Fibroblast of lung (primary cell): ENCODE measurements at places on chromosomes 12 and 14. TPM values are rescaled to one million over a fixed set of nuclear protein-coding genes. Genes with fewer than 3 reads are reported as not detected.

Gene TMEM119
- 132 and 358 TPM in 2 replicates for total RNA-seq

DNA sequence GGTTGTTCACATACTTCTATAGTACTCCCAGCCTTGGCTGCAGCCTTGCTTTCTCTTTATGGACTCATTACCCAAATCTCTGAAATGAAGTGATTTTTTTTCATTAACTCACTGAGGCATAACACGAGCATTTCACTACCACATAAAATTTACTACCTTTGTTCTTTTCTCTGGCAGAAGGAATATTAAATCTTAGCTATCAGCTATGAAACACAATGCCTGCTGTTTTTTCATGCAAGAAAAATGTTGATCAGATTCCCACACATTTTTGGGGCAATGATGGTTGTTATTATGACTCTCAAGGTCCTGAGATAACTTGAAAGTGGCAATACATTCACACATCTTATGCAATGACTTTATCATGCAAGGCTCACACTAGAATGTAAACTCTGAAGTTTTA, 225.3 kb upstream of the ATP2B1 start:
- DNase-seq: no peak

GRCh38 chr12:27852742-27853141, 72.7 kb upstream of the MANSC4 start:
- no peak for DNase-seq

DNA sequence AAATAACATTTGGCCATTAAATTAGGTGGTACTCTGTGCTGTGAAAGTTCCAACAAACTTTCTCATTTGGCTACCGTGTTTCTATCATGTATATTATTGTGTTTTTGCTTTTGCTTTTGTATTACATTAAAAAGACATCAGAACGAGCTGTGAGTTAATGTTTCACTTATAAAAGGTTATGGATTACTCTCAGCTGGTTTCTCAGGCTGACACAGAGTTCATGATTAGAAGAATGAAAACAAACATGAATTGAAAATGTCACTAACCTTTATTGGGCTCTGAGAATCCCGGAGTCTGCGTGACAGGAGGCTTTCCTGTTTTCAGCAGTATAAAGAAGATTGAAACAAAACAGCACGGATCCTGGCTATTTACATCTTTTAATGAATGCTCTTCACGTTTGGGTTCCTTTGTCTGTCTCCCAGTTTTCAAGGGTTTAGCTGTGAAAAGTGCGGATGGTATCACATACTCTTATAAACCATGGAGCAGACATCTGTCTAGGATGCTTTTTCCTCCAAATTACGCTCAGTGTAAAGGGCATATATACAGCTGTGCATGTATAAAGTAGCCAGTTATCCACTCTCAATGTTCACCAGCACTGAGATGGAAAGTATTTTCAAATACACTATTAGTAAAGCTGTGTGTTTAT, 153.6 kb downstream of the PTCSC3 start:
- no peak for DNase-seq

Gene GPR84
- not detected in 2 replicates for total RNA-seq

- DNase-seq: no peak
Measured at GRCh38 chr12:130504110-130504839, 166.6 kb downstream of the PIWIL1 start.

- no peak for DNase-seq
Measured at GRCh38 chr12:50613463-50613862, 108.7 kb downstream of the DIP2B start.

Gene OR4K2
- not detected in 2 replicates for total RNA-seq

DNA sequence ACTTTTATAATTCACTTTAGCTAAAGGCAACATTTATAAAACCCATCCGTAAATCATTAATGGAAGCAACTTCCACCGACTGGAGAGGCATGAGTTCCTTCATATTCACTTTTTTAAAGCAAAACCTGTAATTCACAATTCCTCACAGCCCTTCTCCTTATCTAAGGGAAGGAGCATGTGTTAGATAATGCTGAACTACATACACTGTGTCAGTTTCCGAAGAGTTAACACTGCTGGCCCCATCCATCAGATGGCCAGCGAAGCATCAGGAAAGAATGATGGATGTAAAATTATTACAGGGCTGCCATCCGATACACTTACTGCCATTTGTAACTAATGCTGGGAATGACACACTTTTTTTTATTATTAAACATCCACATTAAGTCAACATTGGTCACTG, 392.8 kb downstream of the SOX5 start:
- no peak for DNase-seq

Gene FSCB
- not detected in 2 replicates for total RNA-seq

- DNase-seq: peak; percentile 91
Measured at GRCh38 chr12:55738123-55739024, 4.5 kb upstream of the GDF11 start.

- no peak for DNase-seq
Measured at GRCh38 chr14:21978999-21979314, 305.3 kb upstream of the OR4E1 start.

Gene PZP
- total RNA-seq: not detected in 2 replicates
